ENCODE measurements at places on chromosomes 6 and 20. TPM values are rescaled to one million over a fixed set of nuclear protein-coding genes. Genes with fewer than 3 reads are reported as not detected.

Gene TSHZ2
- 2.2 TPM for total RNA-seq

Gene NRSN1
- total RNA-seq: not detected

Gene ADGRF1
- total RNA-seq: 6.7 TPM

Gene C6orf58
- not detected for total RNA-seq

Gene PPP1R16B
- 0.43 TPM for total RNA-seq

Gene DNPH1
- 43.7 TPM for total RNA-seq

Gene RNF144B
- 127 TPM for total RNA-seq

Gene MPIG6B
- total RNA-seq: not detected

Gene SLC35D3
- total RNA-seq: under 0.01 TPM

Gene PTK6
- total RNA-seq: 31.1 TPM

Gene CST2
- total RNA-seq: not detected

Gene PACSIN1
- total RNA-seq: not detected

Gene SLC35F1
- not detected for total RNA-seq

Gene SEMG1
- total RNA-seq: not detected

Data from tracheal epithelial cell (primary cell).